ENCODE measurements at places on chromosomes 16 and 17. TPM values are rescaled to one million over a fixed set of nuclear protein-coding genes. Genes with fewer than 3 reads are reported as not detected.

The CTRL gene
- not detected for total RNA-seq

The SALL1 gene
- not detected for total RNA-seq

The YBX2 gene
- total RNA-seq, result 0.63 TPM

The RNU2-1 gene
- not detected for total RNA-seq

The FBXO39 gene
- total RNA-seq, result 0.07 TPM

The PPP1R27 gene
- total RNA-seq, result not detected

The HSPB9 gene
- total RNA-seq, result not detected

The WNT9B gene
- not detected for total RNA-seq

The KRTAP9-8 gene
- total RNA-seq, result not detected

The NPW gene
- 4.0 TPM for total RNA-seq

The COPZ2 gene
- total RNA-seq, result 3.1 TPM

The SPATA22 gene
- not detected for total RNA-seq

The CCL14 gene
- not detected for total RNA-seq

The DNAI2 gene
- total RNA-seq, result not detected

The SP6 gene
- total RNA-seq, result 5.2 TPM

The MT1F gene
- total RNA-seq, result 1.5 TPM

The BRICD5 gene
- 3.5 TPM for total RNA-seq

The OTOA gene
- total RNA-seq, result not detected

The PDIA2 gene
- total RNA-seq, result not detected

The SLC16A11 gene
- not detected for total RNA-seq

The ZG16 gene
- not detected for total RNA-seq

The SMIM5 gene
- total RNA-seq, result 2.6 TPM

The C1QL1 gene
- 0.71 TPM for total RNA-seq

The CTRB2 gene
- not detected for total RNA-seq

The MEFV gene
- total RNA-seq, result not detected

The HOXB9 gene
- not detected for total RNA-seq

Measured in airway epithelial cell (primary cell).